GM12892 (cell line): ENCODE measurements at places on chromosomes 11 and 22.

GRCh38 chr22:40578171-40578570 lies 58.3 kb downstream of the MRTFA start:
- DNase-seq = no peak

GRCh38 chr22:27919942-27920755 lies 1.1 kb upstream of the PITPNB start:
- DNase-seq = no peak

GRCh38 chr22:20282901-20283673 lies 15.0 kb upstream of the RTN4R start:
- no peak for DNase-seq

GRCh38 chr11:33307984-33308383 lies 50.8 kb downstream of the HIPK3 start:
- no peak for DNase-seq

DNA sequence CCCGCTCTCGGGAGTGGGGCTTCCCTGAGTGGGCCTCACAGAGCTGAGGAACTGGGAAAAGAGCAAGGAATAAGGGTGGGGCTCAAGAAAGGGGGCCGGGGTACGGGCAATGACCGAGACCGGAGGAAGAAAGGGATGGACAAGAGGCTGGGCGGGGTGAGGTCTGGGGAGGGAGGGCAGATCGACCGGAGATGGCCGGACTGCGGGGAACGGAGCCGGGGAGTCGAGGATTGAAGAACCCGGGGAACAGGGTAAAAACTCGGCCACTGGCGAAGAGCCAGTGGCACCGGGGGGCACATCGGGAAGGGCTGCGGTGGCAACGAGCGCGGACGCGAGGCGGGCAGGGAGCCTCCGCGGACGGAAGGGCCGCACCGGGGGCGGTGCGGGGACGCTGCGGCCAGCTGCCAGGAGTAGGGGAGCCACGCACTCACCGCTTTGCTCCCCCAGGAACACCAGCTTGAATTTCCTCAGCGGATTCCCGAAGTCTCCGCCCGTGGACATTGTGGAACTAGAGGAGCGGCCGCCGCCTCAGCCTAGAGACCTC lies 667 bp downstream of the RAB6A start:
- DNase-seq = peak; percentile 15
